ENCODE measurements at places on chromosomes 16 and 17.

- DNase-seq = no peak
Observed at GRCh38 chr16:19841184-19841583, 43.5 kb downstream of the GPRC5B start.

GRCh38 chr16:27748868-27749546, 199.1 kb downstream of the KATNIP start:
- no peak for DNase-seq

GRCh38 chr16:79735271-79735670, 134.7 kb upstream of the MAF start:
- no peak for DNase-seq

DNA sequence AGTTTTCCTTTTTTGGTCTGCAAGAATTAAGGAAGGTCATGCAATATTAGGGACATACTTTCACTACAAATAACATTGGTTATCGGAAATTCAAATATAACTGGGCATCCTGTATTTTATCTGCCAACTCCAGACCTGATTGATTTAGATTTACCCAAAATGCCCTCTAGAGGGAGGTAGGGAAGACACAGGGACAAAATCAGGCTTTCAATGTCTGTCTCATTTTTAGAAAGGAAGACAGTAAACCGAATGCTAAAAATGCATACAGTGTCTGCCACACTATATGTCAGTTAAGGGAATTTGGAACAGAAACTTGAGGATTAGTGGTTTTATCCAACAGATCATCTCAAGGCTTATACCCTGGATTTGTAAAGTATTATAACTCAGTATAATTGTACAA, 161.7 kb upstream of the SOX9 start:
- DNase-seq = no peak

GRCh38 chr16:55041540-55042234, 111.0 kb downstream of the IRX5 start:
- DNase-seq = no peak

DNA sequence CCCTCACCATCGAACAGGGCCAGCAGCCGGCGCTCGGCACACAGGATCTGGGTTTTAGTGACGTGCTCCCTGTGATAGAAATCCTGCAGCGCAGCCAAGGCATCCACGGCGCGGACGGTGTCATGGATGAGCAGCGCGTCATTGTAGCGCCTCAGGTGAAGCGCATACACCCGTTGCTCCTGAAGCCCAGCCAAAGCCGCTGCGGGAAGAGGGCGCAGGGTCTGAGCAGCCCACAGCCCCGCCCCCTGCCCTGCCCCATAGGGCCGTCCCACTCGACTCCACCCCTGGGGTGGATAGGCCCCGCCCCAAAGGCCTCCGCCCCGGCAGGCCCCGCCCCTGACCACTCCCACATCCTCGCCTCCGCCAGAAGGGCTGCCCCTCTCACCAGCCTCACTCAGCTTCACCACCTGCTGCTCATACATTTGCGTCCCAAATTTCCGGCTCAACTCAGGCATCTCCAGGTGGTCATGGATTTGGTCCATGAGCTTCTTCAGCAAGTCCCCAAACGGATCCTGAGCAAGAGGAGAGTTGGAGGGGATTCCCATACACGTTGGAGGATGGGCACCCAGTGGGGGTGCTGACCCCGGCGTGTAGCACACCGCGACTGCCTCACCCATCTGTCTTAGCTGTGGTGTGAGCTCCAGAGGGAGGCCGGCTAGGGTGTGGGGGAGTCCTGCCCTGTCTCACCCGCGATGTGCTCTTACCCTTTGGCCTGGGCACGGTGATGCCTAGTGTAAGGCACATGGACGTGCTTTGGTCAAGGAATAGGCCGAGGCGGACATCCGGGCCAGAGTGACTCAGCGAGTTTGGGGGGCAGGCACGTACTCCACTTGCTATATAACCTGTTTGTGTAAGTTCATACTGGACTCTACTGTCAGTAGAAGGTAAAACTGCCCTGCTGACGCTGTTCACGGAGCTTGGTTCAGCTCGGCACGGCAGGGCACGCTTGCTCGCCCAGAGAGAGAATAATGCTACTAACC, 4.6 kb downstream of the DHX58 start:
- DNase-seq = no peak

DNA sequence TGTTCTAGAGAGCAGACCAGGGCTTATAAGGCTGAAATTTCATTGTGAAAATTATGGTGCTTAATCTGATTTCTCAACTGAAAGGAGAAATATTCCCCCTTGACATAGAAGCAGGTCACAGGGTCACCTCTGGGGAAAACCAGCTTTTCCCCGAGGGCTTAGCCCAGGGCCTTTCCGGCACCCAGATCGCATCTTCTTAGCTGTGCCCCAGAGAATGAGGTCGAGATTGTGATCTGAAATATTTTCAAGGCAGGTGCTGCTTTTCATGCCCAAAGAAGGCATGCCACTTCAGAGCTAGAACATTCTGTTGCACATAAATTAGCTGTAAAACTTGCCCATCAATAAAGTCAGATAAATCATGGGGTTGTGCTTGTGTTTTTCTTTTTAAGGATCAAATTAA, 25.4 kb upstream of the ARHGAP17 start:
- DNase-seq = no peak

- no peak for DNase-seq
Observed at GRCh38 chr17:42275527-42276358, 448 bp downstream of the STAT5B start.

DNA sequence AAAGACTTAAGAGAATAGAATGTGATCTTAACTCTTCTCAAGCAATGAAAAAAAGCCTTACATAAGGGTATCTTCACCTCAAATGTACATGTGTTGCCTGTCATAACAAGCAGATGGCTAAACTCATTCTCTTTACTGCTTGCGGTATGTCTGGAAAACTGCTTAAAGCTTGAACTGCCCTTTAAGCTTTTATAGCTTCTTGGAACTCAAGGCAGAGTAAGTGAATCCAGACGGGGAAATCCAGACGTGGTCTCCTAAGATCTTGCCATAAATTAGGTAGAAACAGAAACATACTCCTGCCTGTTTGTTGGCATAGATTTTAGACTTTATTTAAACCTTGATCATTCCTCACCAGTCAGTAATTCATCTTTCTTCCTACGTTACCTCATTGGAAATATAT, 19.6 kb downstream of the CLUAP1 start:
- DNase-seq = no peak

DNA sequence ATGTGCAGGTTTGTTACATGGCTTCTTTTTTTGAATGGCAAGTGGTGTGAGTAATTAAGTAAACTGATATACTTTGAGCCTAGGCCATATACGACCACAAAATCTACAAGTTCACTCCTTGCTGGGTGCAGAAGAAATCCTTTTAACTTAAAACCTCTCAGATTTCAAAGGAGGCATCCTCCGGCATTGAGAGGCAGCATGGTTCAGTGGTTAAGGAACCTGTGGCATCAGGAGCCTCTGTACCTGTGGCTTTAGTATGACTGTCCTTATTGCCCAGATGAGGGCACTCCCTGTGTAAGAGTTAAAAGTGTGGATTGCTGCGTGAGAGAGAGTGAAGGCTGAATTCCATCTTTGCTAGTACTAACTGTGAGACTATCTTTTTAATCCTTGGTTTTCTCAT, 3.3 kb downstream of the NLRP1 start:
- no peak for DNase-seq

DNA sequence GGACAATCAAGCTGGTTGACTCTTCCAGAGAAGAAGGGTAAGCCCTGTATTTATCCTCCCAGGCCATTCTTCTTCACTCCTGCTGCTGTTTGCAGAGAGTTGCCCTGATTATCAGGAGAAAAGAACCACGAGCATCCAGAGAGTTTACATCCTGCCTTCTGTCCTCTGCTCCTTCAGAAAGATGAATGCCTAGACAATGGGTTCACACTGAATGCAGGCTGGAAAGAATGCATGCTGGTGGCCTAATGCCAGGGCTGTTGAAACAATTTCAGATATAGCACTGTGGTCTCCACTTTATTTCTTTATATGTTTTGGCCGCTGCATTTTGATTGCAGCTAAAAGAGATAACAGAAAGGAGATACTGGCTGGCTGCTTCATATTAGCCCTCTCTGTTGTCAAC, 21.2 kb upstream of the HAS3 start:
- DNase-seq = no peak

DNA sequence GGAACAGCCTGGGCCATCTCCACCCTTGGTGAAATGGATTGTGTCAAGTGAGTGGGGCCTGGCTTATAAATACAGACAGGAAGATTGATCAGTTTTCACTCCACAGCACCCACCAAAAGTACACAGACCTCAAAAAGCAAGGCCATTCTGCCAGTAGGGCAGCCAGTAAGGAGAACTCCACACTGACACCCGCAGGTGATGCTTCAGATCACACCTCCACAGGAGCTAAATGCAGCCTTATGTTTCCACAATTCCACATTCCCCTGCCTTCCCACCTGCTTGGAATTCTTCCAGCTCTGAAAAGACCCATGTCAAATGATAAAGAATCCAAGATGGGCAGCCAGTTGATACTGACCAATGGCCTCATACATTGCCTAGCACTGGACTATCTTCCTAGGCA, 191.1 kb downstream of the ZFHX3 start:
- no peak for DNase-seq

GRCh38 chr17:30084788-30085187, 31.8 kb upstream of the NSRP1 start:
- no peak for DNase-seq

DNA sequence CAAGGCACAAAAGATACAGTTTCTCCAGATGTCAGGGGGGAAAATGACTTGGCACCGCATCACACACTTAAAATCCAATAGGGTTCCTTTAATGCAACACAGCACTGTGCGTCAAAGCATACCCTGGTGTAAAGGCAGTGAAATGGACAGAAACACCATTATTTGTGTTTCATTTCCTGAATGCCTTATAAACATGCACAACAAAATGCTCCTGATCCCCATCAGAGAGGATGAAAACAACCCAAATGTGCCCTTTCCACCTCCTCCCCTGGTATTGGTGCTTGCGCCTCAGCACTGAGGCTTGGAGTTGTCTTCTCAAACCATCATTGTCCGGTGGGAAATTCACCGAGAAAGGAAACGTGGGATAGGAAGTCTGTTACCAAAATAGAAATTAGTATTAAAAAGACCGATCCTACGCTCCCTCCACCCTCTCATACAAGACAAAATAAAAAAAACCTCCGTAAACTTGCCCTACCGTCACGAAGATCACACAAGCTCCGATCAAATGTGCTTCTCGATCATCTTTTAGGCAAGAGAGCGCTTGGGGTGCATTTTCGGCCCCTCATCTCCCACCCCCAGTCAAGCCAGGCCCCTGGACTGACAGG, 722 bp downstream of the CDC27 start:
- DNase-seq = peak; percentile 10

DNA sequence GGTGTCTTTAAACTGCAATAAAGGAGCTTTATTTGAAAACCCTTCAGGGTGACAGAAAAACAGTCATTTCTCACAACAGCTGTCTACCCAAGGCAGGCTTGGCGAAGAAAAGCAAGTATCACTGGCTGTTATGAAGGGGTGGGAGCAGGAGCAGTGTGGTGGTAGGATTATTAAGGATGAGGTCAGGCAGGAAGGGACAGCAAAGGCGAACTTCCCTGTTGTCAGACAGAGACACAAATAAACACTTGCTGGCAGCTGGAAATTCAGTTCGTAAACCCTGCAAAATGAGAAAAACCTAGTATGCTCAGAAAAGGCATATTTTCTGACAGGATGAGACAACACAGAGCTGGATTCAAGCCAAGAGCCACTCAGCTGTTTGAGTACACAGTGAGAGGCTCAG, 416.3 kb upstream of the CDH5 start:
- DNase-seq = no peak

DNA sequence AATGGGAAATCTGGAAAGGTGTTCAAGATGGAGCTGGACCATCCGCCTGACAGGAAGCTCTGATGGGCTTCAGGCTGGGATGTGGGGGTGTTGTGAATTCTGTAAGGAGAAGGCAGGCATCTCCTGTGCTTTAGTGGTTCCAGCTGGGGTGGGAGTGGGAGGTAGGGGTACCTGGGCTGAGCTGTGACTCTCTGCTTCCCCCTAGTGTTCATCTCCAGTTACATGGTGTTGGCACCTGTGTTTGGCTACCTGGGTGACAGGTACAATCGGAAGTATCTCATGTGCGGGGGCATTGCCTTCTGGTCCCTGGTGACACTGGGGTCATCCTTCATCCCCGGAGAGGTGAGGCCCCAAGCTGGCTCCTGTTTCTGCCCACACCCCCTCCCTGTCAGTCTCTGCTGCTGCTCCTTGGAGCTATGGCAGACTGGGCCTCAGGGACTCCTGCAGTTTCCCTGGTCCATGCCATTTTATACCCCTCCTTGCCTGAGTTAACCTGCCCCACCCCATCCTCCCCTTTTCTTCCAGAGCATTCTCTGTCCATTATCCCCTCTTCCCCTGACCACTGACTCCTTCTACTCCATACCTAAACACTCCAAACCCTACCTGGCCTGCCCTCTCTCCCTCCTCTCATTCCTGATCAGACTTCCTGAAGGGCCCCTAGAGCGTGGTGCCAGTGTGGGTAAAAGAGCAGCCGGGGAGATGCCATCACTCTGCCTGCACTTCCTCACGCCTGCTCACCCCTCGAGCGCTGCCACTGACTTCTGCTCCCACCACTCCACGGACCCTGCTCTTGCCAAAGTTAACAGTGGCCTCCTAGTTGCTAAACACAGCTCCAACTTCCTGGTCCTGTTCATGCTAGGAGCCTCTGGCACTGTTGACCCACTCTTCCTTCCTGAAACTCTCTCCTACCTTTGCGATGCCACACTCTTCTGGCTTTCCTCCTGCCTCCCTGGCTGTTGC, 3.4 kb downstream of the SPNS1 start:
- no peak for DNase-seq

DNA sequence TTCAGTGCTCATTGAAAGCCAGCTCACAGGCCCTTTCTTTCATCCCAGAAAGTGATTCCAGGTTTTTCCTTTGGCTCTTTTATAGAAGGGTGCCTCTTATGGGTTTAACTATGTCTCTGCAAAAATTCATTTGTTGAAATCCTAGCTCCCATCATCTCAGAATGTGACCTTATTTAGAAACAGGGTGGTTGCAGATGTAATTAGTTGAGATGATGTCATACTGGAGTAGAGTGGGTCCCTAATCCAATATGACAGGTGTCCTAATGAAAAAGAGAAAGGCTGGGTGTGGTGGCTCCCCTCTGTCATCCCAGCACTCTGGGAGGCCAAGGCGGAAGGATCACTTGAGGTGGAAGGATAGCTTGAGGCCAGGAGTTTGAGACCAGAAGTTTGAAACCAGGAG, 64.2 kb upstream of the FAM20A start:
- no peak for DNase-seq

DNA sequence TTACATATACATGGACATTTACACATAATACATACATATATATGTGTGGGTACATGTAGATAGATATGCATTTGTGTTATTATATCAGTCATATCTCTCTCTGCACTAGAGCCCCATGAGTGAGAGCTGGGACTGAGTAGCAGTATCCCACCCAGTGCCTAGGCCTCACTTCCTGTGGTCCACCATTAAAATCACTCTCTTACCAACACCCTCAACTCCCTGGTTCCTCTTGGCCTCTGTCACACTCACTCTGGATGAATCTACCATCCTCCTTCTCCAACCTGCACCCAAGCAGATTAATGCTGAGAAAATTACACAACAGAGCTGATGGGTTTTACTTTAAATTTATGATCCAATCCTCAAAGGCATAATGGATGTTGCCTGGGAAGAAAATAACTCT, 4.9 kb upstream of the LYRM9 start:
- no peak for DNase-seq

GRCh38 chr17:63142836-63143235, 176.8 kb downstream of the TANC2 start:
- no peak for DNase-seq
